Uterus (tissue), 4 donors: ENCODE measurements at places on chromosomes 2 and 18. TPM values are rescaled to one million over a fixed set of nuclear protein-coding genes. Genes with fewer than 3 reads are reported as not detected.
A peak's percentile ranks its signal among the peaks of the same experiment; 100 is the strongest.

DNA sequence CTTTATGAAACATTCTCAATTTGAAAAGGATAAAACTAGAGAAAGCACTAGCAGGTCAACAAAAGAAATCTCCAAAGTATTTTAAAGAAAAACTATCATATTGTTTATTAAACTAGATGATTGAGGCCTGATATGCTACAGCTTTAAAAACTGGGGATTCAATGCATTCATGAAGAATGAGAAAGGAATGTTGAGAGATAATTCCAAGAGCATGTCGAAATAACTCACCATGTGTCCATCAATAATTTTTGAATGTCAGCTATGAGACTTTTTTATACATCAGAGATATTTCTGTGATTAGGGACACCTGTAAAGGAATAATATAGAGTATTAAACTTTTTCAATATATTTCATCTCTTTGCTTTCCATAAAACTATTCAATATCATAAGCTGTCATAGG, 376.9 kb upstream of the REG3G start:
- DNase-seq, result no peak

- DNase-seq, result no peak
Measured at GRCh38 chr2:73830871-73831401, 2.2 kb downstream of the STAMBP start.

GRCh38 chr2:160299540-160299939, 99.5 kb upstream of the ITGB6 start:
- DNase-seq, result no peak

DNA sequence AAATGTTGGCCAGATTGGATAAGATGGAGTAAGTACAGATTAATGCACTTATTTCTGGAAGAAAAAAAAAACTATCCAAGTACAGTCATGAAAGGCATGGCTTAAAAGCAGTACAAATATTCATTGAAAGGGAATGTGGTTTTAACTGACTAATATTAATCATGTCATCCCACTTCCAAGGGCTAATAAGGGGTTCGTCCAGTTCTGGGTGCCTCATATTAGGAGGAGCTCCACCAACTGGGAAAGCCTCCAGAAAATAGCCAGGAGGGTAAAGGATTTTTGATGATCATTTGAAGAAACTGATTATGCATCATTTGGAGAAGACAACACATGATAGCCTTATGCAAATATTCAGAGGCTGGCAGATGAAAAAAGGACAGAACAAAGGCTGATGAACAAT, 115.2 kb upstream of the ARL5A start:
- no peak for DNase-seq

DNA sequence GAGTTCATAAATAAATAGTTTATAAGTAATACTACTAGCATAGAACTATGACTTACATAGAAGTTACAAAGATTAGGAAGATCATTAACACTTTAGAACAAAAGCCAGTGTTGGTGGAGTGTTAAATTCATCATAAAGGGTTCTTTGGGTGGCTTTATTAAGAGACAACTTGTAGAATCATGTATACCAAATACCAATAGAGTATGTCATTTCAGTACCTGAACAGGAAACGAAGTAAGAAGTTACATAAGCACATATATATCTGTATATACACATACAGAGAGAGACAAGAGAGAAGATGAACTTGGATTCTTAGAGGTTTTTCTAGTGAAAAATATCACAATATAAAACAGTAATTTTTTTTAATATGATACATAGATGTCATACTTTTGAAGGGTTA, 82.5 kb upstream of the OTX1 start:
- DNase-seq, result no peak

AKAIN1 gene
- total RNA-seq, result not detected

CRACDL gene
- total RNA-seq, result 1.5 TPM

DNA sequence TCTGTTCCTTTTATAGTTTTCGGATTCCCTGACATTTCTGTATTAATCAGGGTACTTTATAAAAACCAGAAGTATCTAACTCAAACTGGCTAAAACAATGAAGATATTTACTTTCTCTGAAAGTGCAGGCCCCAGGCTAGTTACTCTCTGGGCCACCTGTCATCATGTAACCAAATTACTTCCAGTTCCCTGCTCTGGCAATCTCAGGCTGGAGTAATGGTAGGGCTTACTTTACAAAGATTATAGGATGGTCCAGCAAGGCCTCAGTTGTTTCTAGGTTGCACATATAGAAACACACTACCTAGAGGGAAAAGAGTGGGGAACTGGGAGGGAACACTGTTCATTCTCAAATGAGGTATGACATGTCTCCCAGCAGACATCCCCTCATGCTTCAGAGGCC, 74.8 kb downstream of the CHST9 start:
- DNase-seq, result no peak

MYO7B gene
- total RNA-seq, result 0.21 TPM

DNA sequence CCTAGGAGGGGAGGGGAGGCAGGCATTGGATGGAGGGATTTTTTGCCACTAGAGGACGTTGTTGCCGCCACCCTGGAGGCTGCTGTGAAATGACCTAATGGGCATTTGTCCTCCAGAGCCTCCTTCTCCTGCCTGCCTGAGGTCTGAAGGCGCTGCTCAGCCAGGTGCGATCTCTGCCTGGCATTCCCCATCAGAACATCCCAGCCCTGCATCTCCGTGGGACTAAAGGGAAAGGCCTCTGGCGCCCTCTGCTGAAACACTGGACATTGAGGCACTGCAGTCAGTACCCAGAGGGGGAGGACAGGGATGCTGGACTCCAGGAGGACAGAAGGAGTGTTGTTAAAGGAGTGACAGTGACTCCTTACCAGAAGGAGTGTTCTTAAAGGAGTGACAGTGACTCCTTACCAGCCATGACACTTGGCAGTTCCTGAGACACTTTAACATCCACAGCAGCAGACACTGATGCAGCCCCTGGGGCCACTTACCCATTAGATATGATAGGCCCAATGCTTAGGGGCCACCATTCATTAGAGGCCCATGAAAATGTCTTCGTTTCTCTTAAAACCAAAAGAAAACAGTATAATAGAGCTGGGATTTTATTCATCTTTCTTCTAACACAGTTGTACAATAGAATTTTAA, 17.0 kb downstream of the THNSL2 start:
- DNase-seq, result peak; percentile 35

DNA sequence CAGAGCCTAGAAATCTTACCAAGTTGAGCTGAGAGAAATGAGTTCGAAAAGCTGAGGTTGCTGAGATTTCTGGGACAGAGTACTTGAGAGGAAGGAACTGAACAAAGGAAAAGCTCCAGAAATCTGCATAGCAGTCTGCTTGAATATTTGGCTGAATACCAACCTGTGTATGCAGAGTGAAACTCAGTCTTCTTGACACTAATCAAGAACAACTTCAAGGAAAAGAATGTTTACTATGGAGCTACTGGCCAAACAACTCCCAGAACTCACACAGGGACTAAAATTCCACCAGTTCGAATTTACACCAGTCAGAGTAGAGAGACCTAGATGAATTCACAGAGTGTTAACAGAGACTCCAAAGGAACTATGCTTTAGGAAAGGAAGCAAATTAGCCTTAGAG, 66.5 kb downstream of the USP37 start:
- DNase-seq, result no peak

UGT1A10 gene
- not detected for total RNA-seq

ORC4 gene
- total RNA-seq, result 97.3 TPM

ANKRD62 gene
- total RNA-seq, result 0.18 TPM

DNA sequence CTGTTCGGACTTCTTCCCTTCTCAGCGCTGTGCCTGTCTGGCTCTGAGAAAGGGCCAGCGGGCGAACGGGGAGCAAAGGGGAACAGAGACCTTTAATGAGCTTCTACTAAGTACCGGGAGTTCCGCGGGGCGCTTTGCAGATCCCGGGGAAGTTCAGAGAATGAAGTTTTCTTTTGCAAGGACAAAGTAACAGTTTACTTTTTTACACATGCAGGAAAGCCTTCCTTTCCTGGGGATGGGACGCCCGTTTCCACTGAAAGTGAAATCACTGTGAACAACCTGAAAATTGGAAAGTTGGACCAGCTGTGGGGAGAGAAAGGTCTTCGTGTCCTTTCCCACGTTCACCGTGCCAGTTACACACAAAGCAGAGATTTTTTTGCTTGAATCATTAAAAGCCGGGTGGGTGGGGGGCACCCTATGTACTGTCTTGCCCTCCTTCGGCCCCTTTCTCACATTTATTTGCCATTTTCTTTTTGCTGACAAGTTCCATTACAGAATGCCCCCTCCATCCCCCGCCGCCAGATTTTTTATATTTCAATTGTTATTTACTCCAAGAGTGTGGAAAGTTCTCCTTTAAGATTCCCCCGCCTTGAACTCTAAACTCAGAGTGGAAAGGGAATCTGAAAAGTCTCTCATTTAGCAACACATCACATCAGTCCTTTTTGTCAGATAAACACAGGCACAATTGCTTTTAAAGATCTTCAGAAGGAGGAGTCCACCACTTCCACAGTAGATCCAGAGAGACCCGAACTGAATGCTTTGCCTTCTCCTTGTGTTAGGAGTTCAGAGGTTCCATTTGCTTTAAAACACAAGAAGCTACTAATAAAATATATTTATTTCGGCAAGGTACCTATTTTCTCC, 1.1 kb upstream of the FN1 start:
- DNase-seq, result no peak

DNA sequence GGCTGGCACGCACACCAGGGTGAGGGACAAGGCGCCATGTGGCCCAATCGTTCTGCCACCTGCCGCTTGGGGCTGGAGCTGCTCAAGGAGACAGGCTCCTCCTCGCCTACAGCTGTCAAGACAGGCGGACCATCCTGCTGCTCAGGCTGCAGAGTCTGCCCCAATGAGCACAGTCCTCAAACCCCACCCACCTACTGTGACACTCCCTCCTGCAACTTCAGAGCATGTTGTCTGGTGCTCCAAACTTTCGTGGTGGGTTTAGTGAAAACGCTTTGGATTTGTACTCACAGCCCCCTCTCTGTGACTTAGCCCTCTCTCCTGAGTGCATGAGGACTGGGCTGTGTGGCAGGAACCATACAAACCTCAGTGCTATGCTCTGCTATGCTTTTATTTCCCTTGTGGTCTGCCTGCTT, 23.2 kb upstream of the SLC35F6 start:
- no peak for DNase-seq

DNA sequence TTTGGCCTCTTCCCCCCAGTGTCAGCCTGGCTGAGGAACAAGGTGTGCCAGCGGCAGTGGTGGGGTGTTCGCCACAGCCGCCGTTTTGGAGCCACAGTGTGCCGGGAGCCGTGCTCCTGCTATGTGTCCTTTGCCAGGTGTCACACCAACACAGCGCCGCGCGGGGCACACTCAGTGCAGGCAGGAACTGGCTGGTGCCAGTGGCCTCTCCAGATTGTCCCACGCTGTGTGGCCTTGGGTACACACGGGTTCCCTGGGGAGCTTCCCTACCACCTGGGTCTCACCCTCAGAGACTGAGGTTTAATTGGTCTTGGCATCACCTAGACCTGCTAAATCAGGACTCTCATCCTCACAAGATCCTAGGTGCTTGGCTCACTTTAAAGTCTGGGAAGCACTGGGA, 171.6 kb downstream of the LDLRAD4 start:
- DNase-seq, result no peak

GRCh38 chr2:27091746-27092695, 5.4 kb downstream of the KHK start:
- DNase-seq, result no peak

AQP12B gene
- total RNA-seq, result not detected

- no peak for DNase-seq
Measured at GRCh38 chr2:180219491-180219890, 212.4 kb upstream of the CWC22 start.

DNA sequence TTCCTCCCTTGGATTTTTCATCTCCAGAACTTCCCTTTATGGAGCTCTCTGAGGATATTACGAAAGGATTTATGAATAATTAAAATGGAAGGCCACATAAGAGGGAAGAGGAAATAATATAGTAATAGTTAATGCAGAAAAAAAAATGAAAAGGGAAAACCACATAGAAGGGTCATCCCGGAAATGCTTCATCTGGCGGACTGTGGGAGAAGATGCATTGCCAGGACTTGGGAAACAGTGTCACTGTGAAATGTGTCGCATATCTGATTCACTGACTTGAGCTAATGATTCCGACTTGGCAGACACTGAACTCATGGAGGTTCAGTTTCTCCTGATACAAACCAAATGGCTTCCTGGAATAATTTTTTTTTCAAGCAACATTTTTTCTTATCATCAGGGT, 129.9 kb upstream of the RMP24 start:
- DNase-seq, result no peak

DNA sequence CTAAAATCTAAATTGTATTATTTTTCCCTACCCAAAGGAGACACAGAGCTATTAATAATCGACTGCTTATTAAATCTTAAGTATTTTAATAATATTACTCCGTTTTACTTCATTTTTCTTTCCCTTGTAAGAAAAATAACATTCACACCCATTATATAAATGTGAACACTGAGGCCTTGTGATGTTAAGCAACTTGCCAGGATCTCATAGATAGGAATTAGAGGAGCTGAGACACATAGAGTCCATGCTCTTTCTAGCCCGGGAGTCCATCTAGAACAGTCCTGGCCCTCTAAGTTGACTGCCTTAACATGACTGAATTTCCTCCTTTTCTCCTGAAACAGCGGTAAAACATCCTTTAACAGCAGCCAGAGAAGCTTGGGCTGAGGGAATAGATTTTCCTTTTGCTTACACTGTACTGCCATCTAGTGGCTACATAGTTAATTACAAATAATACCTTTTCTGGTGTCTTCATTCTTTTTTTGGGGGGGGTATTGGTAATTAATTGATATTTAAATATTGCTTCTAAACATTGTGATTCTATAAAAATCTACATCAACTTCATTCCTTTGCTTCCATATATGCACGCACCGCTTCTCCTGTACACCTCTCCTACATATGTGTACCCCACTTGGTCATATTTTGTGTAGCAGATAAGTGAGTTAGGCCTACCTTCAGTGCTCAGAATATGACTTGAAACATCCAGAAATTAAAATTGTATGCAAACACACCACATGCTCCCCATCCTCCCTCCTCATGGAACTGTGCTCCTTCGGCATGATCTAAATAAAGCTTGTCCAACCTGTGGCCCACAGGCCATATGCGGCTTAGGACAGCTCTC, 125.8 kb upstream of the HNMT start:
- no peak for DNase-seq

- DNase-seq, result no peak
Measured at GRCh38 chr2:71812736-71813135, 334.9 kb downstream of the CYP26B1 start.

GRCh38 chr18:80171054-80171872, 62.2 kb downstream of the ADNP2 start:
- DNase-seq, result peak; percentile 70
